RWPE1 (cell line): ENCODE measurements at places on chromosomes 5 and 9.
A peak's percentile ranks its signal among the peaks of the same experiment; 100 is the strongest.

- DNase-seq: no peak
Measured at GRCh38 chr5:25579111-25579510, 934.3 kb upstream of the CDH10 start.

DNA sequence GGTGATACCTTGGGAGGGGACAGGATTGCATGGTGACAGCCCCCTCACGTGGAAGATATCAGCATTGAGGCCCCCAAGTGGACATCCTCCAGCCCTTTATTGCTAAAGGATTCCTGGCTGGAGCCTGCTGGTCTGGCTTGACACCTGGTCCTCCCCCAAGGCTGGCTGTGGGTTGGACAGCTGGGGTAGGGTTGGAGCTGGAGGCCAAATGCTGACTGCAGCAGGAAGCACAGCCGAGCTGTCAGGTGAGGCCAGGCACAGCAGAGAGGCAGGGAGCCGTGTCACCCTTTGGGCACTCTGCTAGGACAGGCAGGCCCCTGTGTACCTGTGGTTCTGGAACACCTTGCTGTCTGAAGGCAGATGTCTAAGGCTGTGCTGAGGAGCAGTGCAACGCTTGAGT, 2.2 kb downstream of the CACFD1 start:
- DNase-seq: no peak

- no peak for DNase-seq
Measured at GRCh38 chr5:36073595-36074216, 7.0 kb upstream of the UGT3A2 start.

- no peak for DNase-seq
Measured at GRCh38 chr5:143435210-143435657, 31.7 kb upstream of the NR3C1 start.

GRCh38 chr5:170333161-170333910, 35.8 kb upstream of the LCP2 start:
- DNase-seq: no peak

DNA sequence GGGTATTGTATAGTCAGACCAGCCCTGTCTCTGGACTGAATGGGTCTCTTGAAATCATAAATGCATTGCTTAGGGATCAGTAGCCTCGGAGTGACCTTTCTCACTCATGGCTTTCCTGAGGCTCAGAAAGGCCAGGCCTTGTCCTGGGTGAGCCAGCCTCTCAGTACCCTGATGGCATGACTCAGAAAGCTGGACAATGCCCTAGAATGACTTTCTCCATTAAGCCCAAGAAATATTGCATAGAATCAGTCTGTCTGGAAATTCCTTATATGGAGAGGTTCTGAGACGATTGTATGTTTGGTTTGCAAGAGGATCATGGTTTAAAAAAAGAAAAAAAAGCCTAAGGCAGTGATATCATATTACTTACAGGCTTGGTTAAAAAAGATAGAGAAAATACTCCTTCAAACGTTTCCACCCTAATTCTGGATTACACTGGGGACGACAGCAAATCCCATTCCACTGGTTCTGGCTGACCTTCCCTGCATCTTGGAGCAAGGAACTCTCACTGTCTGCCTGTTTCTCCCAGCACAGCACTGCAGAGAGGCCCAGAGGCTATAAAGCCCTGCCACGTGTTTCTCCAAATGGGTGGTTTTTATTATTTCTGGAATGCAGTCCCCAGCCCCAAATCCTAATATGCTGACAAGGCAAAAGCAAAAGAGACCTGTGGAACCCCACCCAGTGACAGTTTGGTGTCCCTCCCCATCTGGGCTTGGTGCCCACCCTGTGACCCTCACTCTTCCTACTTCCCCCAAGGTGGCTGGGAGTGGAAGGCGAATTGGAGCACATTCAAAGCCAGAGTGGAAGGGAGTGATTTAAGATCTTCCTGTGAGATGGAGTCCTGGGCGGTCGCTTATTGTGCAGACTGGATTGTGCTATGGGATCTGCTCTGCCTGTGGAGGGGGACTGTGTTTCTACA, 34.4 kb downstream of the MAP1B start:
- DNase-seq: peak; percentile 42

GRCh38 chr5:95424016-95424415, 32.9 kb downstream of the FAM81B start:
- DNase-seq: no peak

DNA sequence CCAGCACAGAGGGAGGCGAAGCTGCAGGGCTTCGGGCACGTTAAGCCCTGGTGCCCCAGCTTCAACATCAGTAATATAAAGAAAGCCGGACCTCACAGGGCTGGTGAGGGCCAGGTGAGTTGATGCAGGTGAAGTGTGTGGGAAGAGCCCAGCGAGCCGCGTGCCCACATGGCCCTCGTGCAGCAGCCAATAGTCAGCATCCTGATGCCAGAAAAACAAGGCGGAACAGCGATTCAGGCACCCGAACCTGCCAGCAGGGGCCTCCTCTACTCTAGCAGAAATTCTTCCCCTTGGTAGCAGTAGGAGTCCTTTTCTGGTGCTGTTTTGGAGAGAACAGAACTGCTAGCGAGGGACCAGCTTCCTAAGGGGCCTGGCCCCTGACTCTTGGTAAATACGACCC, 7.8 kb downstream of the MED10 start:
- DNase-seq: no peak

GRCh38 chr9:128720841-128721486, 3.0 kb downstream of the ZDHHC12 start:
- no peak for DNase-seq

GRCh38 chr9:36632892-36633291, 60.2 kb downstream of the MELK start:
- DNase-seq: peak; percentile 31

DNA sequence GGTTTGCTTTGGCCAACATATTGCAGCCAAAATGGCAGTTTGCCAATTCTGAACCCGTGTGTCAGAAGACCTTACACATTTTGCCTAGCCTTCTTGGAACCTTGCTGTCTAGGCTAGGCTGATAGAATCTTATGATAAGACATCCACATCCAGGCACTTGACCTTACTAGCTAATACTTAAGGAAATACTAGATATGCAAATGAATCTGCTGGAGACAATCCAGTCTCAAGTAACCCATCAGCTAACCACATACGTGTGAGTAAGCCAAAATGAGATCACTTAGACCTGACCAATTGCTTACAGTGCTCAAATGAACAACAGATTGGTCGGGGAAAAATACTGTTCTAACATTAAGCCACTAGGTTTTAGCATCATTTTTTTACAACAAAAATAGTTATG, 1504.6 kb upstream of the CDH9 start:
- peak; percentile 28 for DNase-seq

DNA sequence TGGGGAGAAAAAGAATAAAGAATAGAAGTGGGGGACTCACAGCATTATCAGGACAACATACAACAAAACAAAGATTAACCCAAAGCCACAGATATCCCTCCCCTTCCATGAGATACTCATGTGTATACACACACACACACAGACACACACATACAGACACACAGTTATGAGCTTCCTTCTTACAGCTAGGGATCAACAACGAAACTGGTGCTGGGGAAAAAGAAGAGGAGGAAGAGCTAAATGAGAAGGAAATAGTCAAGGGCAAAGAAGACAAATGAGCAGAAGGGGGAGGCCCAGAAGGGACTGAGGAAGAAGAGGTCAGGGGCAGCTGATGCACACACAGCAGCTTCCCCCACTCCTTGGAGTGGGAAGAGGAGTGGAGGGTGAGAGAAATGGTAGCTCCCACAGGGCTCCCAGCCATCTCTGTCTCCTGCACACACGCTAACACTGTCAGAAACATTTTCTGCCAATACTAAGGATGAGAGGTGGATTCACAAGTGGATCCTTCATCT, 66.2 kb downstream of the SIL1 start:
- no peak for DNase-seq

DNA sequence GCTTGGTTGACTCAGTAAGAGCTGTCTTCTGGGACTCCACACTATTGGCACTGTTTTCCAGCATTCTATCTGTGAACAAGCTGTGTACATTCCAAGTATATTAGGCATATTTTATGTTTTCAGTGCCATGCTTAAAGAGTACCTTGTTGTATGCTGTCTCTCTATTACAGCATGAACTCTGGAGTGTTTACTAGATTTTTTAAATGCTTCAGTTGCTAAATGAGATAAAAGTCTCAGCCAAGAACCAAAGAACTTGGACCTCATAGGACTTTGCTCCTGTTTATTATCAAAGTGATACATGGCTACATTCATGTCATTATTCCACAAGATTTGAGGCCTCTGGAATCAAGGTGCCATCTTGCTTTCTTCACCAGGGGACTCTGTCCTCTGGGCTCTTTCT, 167.2 kb downstream of the C9orf152 start:
- no peak for DNase-seq

DNA sequence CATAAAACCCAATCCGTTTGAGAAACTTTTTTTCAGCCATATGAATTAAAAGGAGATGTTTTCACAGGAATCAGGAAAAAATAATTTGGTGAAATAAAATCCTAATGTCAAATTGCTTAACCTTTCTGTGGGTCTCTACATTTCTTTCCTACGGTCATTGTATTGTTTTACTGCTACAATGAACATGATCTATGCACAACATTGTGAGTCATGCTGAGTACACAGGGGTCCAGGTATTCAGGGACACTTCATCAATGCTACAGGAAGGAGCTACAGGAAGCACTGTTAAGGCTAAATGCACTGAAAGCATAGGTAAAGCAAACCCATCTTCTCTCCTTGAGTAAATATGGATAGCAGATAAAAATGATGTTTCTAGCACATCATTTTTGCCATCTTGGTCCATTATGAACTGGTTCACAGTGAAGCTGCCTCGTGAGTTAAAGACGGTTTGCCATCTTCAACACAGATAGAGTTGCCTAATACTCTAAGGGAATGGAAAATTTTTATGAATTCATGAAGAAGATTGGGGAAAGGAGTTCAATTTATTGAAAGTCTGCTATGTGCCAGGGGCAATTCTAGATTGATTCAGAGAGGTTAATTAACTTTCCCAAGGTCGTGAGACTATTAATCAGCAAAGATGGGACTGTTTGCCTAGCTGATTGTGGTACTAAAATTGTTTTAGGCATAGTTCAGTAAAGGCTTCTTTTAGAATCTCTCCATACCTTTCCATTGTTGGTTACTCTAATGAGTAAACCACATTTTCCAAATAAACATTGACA, 85.5 kb downstream of the DIRAS2 start:
- DNase-seq: peak; percentile 22

GRCh38 chr9:27489087-27489876, 34.8 kb upstream of the IFNK start:
- no peak for DNase-seq

DNA sequence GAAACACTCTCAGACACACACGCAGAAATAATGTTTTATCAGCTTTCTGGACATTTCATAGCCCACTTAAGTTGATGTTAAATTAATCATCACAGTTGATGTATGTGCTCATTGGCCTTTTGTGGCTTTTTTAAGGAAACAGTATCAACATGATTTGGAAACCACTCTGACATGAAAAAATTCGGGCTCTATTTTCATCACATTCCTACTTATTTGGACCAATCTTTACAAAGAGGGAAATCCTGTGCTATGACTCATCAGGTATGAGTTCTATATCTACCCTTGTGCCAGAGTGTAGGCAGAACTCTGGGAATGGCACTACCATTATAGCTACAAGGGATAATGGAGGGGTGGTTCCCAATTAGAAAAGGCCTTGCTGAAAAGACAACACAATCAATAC, 388.4 kb upstream of the PTGER4 start:
- DNase-seq: peak; percentile 8

DNA sequence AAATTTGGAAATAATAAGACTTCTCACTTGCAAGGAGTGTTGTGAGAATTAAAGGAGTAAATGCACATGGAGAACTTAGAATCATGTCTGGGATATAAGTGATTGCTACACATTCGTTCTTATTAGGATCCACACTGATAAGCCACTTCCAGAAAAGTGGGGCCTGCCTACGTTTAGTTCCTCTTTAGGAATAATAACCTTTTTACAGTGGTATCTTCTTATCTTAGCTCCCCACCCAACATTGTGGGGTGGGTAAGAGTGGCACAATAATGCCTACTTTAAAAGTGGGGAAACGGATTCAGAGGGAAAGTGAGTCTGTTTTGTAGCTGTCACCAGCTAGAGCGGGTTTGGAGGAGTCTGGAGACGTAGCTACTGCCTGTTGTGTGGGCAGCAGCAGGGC, 16.0 kb downstream of the DOCK2 start:
- no peak for DNase-seq

- no peak for DNase-seq
Measured at GRCh38 chr5:38370358-38371100, 112.2 kb downstream of the EGFLAM start.

GRCh38 chr5:133409210-133409674, 203.1 kb downstream of the FSTL4 start:
- no peak for DNase-seq

DNA sequence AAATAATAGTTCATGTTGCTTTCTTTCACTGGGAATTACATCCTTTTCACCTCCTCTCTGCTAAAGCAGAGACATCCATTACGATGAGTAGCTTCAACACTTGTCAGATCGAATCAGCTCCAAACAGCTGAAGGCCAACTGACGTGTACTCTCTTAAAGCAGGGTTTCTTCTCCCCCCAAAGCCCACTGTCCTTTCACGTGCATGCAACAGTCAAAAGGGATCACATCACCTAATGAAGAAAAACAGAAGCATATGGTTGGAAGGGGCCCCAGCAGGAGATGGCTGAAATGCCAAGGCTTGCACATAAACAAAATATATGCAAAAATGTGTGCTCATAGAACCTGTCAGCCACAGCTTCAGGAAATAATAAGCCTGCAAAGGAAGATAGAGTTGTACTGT, 421.6 kb downstream of the ANXA1 start:
- DNase-seq: no peak

DNA sequence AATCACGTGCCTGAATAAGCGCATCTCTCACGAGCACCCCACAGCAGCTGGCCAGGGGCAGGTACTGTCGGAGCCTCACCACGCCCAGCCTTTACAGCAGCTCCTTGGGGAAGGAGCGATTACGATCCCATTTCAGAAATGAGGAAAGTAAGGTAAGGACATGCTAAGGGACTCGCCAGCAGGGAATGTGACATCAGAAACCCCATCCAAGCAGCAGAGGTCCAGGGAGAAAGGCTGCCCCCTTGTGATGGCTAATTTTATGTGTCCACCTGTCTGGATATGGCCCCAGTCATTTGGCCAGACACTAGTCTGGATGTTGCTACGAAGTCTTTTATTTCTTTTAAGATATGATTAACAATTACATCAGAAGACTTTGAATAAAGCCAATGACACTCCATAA, 77.3 kb downstream of the UBE2QL1 start:
- no peak for DNase-seq

GRCh38 chr5:110072651-110073050, 382.9 kb downstream of the MAN2A1 start:
- DNase-seq: no peak

DNA sequence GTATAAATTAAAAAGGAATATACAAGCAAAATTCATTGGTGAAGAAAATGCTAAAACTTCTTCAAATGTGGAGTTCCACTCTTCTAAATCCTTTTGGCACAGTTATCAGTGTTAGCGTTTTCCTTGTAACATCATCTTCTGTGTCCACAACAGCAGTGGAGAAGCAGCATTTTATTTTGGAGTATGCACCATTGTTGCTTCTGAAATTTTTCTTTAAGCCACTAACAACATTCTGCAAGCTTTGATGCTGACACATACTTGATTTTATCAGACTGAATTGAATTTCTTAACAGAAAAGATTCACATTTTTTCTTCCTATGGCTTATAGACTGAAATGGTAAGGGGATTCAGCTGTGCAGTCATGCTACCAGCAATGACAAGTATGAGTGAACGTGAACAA, 60.8 kb upstream of the PTGER4 start:
- no peak for DNase-seq

- no peak for DNase-seq
Measured at GRCh38 chr5:91957666-91958065, 574.5 kb upstream of the ARRDC3 start.

- peak; percentile 64 for DNase-seq
Measured at GRCh38 chr5:139911425-139912120, 116.0 kb downstream of the PSD2 start.
